ENCODE measurements at places on chromosomes 1 and 21. TPM values are rescaled to one million over a fixed set of nuclear protein-coding genes. Genes with fewer than 3 reads are reported as not detected.

OR10J4 gene
- not detected for total RNA-seq

PMVK gene
- 11.7 TPM for total RNA-seq

FCRL6 gene
- total RNA-seq: 2.1 TPM

PRR9 gene
- not detected for total RNA-seq

IPP gene
- 15.6 TPM for total RNA-seq

DCDC2B gene
- not detected for total RNA-seq

HJV gene
- not detected for total RNA-seq

CYP4X1 gene
- not detected for total RNA-seq
